Stimulated activated CD4-positive, alpha-beta T cell treated with anti-CD3 and anti-CD28 coated beads, Interleukin-1b, Interleukin-23, amount 100 ng/mL, for 4 hours (primary cell): ENCODE measurements at places on chromosomes 3 and 15.

GRCh38 chr3:177893331-177893730, 642.9 kb upstream of the KCNMB2 start:
- DNase-seq: no peak

- DNase-seq: no peak
These were observed 201.1 kb downstream of the AKAP13 start for GRCh38 chr15:85581495-85581894.

DNA sequence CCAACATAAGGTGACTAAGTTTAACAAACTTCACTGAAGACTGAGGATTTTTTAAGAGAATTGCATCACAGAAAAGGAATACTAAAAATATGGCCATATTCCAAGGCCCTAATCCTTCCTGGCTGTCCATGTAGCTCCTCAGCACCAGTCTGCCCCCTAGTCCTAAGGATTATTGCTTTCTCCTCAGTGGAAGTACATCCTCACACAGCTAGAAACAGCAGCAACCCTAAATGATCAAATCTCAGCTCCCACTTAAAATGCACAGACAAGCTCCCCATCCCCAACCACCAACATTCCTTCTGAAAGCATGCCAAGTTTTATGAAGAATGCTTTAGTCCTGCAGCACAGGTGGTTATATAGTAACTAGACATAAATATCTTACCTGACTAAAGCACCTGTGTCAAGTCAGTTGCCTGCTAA, 14.7 kb downstream of the ST3GAL6 start:
- DNase-seq: no peak

GRCh38 chr3:122955916-122956692, 71.5 kb downstream of the SEMA5B start:
- no peak for DNase-seq

- DNase-seq: no peak
These were observed 41.4 kb downstream of the MYLK start for GRCh38 chr3:123842711-123843110.

DNA sequence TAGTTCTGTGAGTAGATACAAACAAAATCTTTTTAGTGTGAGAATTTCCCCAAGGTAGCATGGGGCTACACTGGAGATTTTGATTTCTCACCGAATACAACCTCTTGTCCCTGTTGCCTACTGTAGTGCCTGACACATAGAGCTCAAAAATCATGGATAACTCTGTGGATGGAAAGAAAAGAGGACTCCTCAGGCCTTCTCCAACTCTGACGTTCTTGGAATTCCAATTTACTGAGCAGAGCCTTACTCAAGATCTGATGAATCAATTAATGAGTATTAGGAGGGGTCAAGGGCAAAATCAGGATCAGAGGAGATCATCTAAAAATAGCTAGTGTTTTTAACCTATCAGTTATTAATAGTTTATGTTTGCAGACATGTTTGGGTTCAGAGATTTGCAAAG, 46.7 kb upstream of the PYDC2 start:
- DNase-seq: no peak

GRCh38 chr3:37653466-37653865, 208.2 kb upstream of the CTDSPL start:
- no peak for DNase-seq

DNA sequence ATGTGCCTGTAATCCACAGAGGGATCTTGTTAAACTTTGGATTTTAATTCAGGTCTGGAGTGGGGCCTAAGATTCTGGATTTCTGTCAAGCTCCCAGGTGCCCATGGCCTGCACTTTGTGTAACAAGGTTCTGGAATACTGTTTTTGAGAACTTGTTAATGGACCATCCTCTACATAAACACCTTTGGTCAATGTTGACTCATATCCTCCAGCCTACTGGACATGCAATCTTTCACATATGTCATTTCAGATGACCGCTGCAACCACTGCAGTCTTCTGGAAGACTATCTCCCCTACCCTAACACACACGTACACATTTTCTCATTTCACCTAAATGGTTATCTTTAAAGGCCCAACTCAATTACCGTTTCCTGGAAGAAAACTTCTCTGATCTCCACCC, 302.1 kb upstream of the TPRG1 start:
- DNase-seq: no peak

- DNase-seq: no peak
These were observed 892.6 kb downstream of the TUSC7 start for GRCh38 chr3:117602058-117602644.

- no peak for DNase-seq
These were observed 317.8 kb upstream of the AGTR1 start for GRCh38 chr3:148379763-148380382.

DNA sequence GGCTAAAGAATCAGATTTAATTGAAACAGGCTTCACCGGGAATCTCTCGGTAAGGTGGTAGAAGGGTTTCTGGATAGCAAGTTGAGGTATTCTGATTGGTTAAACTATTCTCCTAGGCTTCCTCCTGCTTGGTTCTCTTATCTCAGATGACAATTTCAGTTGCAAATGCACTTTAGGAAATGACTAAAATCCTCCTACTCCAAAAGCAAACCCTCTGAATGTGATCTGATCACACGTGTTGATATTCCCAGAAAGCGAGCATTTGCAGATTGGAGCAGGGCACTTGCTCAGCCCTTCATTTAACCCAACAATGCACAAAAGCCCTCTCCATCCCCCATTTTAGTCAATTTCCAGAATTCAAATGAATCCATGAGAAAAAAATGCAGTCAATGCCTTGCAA, 55.6 kb upstream of the ICE2 start:
- no peak for DNase-seq

DNA sequence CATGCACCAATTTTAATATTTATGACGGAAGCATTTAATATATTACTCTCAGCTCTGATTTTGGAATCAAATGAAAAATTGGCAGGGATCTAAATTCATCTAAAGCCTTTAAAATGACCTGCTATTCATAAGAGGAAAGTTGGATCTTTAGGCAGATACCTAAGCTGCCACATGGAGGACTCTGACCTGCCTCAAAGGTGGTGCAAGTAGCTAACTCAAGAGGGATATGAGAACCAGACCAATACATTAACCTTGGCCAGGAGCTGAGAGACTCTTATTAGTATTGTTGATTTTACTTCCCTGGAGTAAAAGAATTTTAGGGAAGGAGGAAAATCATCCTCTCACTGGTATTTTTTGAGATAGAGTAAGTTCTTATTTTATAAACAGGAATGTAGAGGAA, 17.7 kb downstream of the ZNF654 start:
- DNase-seq: no peak

GRCh38 chr3:42012383-42012934, 50.6 kb upstream of the ULK4 start:
- no peak for DNase-seq

- DNase-seq: no peak
These were observed 179.4 kb downstream of the VGLL4 start for GRCh38 chr3:11464356-11464755.

DNA sequence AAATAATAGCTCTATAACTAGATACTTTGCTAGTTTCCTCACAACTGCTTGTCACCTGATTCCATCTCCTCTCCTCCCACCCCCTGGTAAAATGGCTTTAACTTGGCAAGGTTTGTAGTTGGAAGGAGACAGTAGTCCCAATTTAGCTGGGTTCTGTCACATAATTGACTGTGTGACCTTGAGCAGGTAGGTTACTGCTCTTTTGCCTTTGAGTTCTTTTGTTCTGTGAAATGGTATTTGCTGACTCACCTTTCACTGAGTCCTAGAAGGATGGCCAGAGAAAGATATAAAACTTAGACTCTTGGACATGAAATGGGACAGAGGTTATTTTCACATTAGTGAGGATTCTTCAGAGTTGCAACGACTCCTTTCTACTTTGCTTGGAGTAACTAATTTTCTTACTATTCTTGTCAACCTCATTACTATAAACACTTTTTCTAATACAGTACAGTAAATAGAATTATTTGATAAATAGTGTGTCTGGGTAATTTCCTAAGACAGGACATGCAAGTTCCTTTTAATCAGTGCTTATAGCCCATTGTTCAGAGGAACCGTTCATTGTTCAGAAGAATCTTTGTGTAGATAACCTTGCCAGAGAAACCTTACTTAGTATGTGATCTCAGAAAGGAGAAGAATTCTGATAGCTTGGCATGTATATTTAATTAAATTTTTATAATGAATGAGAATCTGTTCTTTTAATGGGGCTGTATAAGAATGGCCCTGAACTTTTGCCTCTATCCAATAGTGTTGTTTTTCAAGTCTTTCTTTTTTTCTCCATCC, 14.3 kb downstream of the AKAP13 start:
- DNase-seq: no peak

GRCh38 chr3:48084929-48085328, 68.7 kb upstream of the MAP4 start:
- no peak for DNase-seq

DNA sequence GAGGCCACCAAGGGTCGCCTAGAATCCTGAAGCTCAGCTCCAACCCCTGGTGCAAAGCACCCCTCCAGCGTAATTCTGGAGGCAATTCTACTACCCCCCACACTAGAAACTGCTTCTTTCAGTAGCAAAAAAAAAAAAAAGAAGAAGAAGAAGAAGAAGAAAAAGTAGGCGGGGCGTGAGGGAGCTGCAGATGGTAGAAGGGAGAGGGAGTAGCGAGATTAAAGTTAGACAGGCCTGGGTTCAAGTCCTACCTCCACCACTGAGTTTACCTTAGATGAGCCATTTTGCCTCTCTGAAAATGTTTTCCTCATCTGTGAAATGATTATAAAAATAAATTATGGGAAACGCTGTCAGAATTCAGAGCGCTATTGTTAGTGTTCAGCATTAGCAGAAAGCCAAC, 913 bp downstream of the FAM174B start:
- no peak for DNase-seq

- DNase-seq: no peak
These were observed 178.7 kb upstream of the MCTP2 start for GRCh38 chr15:94052711-94053110.

DNA sequence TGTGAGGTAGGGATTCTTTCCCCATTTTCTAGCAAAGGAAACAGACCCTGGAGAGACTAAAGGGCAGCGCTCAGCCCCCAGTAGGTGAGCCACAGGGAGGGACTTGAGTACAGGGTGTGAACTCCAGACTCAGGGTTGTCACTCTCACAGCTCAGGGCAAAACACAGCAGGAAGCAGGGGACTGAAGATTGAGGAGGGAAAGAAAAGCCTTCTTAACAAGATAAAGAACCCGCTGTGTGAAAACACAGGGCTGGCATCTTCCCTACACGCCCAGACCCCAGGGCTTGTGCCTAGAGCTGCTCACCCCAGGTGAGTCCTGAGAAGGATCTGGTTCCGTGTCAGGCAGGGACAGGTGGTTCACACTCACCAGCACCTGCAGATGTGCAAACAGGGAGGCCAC, 59.6 kb downstream of the ABTB1 start:
- no peak for DNase-seq

- DNase-seq: no peak
These were observed 42.8 kb upstream of the FEZF2 start for GRCh38 chr3:62416144-62416543.

DNA sequence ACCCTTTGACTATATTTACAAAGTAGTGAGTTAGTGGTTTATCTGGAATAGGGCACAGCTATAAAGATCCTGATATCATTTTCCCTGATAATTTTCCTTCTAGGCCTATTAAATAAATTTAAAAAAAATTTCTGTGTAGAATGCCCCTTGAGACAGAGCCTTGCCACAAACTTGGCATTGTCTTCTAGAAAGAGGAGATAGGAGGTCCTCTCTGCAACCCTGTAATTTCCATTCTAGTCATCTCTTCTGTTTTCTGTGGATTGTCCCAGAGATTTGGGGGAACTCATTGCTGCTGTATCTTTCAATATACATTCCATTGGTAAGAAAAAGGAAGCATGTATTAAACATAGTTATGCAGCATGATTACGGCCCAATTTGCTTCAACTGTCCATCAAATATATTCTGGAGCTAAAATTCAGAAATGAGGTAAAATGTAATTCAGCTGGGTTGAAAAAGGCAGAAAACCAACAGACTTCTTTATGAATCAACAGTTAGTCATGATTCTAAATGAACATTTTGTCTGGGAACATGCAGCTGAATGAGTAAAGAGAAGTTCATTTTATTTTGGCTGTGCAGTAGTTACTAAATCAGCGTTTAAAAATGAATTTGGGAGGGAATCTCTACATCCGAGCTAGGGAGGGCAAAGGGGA, 401.1 kb downstream of the NAALADL2 start:
- no peak for DNase-seq

DNA sequence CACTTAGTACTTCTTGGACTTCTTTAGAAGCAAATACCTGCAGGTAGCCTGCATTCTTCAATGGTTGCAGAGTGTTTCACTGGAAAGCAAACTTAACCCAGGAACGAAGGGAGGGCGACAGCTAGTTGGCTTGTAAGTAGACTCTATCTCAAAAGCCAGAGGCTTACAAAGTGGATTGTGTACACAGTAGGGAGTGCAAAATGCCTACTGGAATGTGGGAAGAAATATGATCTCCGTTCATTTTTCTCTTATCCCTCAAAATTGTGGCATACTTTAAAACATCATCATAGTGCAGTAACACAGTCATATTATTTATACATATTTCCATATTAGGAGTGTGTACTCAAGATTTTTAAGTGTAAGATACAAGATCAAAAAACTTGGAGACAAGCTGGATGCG, 155.7 kb downstream of the LIPC start:
- no peak for DNase-seq

DNA sequence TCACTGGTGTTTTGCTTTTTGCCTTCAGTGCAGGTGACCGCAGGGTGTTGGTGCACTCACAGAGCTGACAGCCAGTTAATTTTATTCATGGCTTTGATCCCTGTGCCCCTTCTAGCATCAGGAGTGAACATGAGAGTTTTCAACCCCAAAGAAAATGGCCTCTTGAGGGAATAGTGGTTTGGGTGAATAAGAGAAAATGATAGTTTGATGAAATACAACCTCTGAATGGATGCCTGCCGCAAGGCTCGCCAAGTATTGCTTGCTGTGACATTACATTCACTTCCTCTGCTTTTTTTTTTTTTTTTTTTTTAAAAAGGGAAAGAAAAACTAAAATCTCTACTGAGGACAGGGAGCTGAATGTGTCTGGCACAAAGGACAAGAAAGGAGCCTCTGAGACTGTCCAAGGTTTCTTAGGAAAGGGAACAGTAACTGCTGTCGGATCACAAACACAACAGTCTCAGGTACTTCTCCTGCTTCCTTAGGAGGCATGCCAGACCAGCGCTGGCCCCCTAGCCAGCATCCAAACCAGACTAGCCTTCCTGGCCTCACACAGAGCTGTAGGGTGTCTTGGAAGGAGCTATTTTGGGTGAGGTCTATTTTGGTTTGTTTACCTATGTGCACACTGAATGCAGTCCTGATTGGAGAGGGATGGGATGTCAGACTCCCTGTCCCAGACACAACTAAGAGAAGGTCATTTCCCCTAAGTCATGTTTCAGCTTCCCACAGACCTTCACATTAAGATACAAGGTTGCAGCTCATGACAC, 29.0 kb downstream of the CCDC80 start:
- no peak for DNase-seq

- DNase-seq: no peak
These were observed 28.2 kb upstream of the IL12A start for GRCh38 chr3:159960188-159961148.

GRCh38 chr3:156218353-156218744, 98.0 kb downstream of the KCNAB1 start:
- DNase-seq: no peak

GRCh38 chr3:19270481-19270880, 122.2 kb downstream of the KCNH8 start:
- DNase-seq: no peak

GRCh38 chr3:153431076-153431475, 269.1 kb downstream of the RAP2B start:
- DNase-seq: no peak

GRCh38 chr3:9231006-9231405, 18.4 kb downstream of the SRGAP3 start:
- no peak for DNase-seq

GRCh38 chr15:61489571-61489970, 260.5 kb upstream of the RORA start:
- DNase-seq: no peak
